ENCODE measurements at places on chromosomes 1 and 21.
A peak's percentile ranks its signal among the peaks of the same experiment; 100 is the strongest.

- DNase-seq = no peak
Measured at GRCh38 chr1:246794048-246794827, 70.0 kb downstream of the SCCPDH start.

DNA sequence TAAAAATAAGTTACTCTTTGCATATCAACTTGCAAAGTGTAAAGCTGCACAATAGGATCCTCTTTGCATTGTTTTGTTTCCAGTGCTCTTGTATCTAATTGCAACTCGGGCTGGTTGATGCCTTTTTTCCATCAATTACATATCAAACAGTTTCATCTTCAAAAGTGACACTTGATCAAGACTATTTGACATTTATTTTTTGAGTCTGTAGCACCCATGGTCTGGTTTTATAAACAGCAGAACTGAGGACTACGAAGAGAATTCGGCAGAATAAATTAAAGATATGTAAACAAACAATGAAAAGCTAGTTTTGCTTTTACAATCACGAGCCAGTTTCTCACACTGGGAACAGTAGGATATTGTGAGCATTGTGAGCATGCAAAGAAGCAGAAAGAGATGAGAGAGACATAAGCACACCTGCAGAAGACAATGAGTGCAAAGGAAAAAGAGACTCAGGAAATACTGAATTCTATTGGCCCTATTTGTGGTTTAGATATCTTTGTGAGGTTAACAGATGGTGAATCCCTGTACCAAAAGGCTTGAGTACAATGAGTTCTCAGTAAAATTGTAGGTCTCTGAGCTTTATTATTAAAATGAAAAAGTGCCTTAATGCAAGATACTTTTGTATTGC is 45.4 kb downstream of the RPL5 start:
- no peak for DNase-seq

DNA sequence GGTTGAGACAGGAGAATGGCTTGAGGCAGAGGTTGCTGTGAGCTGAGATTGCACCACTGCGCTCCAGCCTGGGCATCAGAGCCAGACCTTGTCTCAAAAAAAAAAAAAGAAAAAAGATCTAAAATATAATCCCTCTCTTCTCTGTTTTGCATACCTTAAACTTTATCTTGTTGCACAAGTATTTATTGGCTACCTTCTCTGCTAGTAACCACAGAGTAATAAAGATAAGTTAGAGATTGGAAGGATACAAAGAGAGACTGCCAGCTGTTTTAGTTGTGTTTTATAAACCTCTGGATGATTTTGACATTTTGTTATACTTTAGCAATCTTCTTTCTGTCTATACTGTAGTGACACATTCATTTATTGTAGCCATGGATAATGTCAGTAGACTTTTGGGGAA is 27.7 kb downstream of the AGO3 start:
- no peak for DNase-seq

GRCh38 chr1:66351913-66352312 is 182.0 kb upstream of the SGIP1 start:
- no peak for DNase-seq

DNA sequence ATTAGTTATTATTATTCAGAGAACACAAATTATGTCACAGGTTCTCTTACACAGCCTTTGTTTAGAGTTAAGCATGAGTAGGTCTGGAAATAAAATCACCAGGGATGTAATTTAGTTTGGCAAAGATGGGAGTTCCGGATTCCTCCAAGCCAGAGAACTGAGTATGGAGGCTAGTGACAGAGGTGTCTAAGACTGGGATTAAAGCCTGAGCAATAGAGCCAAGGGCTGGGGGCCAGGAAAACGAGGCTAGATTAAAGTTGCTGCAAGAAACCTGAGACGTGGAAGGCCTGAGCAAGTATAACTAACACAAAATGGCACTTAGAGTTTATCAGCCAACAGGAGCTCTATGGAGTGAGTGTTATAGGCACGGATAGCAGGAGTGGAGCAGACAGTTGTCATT is 381.6 kb downstream of the SRGAP2C start:
- DNase-seq = no peak

- DNase-seq = no peak
Measured at GRCh38 chr1:43963890-43964289, 5.9 kb upstream of the DPH2 start.

- DNase-seq = peak; percentile 18
Measured at GRCh38 chr1:92484472-92485380, 2.0 kb downstream of the GFI1 start.

DNA sequence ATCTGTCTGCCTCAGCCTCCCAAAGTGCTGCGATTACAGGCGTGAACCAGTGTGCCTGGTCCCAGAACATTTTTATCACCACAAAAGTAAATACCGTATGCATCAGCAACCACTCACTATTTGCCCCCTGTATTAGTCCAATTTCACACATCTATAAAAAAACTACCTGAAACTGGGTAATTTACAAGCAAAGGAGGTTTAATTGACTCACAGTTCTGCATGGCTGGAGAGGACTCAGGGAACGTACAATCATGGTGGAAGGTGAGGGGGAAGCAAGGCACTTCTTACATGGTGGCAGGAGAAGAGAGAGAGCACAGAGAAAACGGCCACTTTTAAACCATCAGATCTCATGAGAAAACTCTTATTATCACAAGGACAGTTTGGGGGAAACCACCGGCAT is 25.6 kb upstream of the CTH start:
- DNase-seq = no peak

Measured in naive B cell (primary cell).